IgD-negative memory B cell (primary cell): ENCODE measurements at places on chromosomes 2 and 18. TPM values are rescaled to one million over a fixed set of nuclear protein-coding genes. Genes with fewer than 3 reads are reported as not detected.

Gene CD226
- 3.8 TPM for polyA plus RNA-seq

Gene TOGARAM2
- polyA plus RNA-seq = 0.28 TPM

Gene FAM161A
- 1.4 TPM for polyA plus RNA-seq

Gene ALK
- polyA plus RNA-seq = not detected
